ENCODE measurements at places on chromosomes 3 and 15. TPM values are rescaled to one million over a fixed set of nuclear protein-coding genes. Genes with fewer than 3 reads are reported as not detected.

The SLC7A14 gene
- not detected for total RNA-seq

The CCR2 gene
- total RNA-seq: 6.8 TPM

The ALDH1L1 gene
- total RNA-seq: not detected

The ULK4 gene
- total RNA-seq: 6.3 TPM

The UTS2B gene
- not detected for total RNA-seq

The ALDH1A3 gene
- not detected for total RNA-seq

The SUMF1 gene
- 6.7 TPM for total RNA-seq

The NPAP1 gene
- not detected for total RNA-seq

The EXD1 gene
- not detected for total RNA-seq

The LEKR1 gene
- total RNA-seq: 0.14 TPM

- peak overlapping the region; percentile 28 for H3K27ac ChIP-seq
- H3K4me3 ChIP-seq: no peak overlapping the region
- H3K36me3 ChIP-seq: peaks cover 57% of the 10 kb centered on the region
- peaks cover 35% of the 10 kb centered on the region for H3K4me1 ChIP-seq
- H3K27me3 ChIP-seq: no peaks in the 10 kb centered on the region
Observed at GRCh38 chr15:90091156-90091931, 10.9 kb downstream of the IDH2 start.

DNA sequence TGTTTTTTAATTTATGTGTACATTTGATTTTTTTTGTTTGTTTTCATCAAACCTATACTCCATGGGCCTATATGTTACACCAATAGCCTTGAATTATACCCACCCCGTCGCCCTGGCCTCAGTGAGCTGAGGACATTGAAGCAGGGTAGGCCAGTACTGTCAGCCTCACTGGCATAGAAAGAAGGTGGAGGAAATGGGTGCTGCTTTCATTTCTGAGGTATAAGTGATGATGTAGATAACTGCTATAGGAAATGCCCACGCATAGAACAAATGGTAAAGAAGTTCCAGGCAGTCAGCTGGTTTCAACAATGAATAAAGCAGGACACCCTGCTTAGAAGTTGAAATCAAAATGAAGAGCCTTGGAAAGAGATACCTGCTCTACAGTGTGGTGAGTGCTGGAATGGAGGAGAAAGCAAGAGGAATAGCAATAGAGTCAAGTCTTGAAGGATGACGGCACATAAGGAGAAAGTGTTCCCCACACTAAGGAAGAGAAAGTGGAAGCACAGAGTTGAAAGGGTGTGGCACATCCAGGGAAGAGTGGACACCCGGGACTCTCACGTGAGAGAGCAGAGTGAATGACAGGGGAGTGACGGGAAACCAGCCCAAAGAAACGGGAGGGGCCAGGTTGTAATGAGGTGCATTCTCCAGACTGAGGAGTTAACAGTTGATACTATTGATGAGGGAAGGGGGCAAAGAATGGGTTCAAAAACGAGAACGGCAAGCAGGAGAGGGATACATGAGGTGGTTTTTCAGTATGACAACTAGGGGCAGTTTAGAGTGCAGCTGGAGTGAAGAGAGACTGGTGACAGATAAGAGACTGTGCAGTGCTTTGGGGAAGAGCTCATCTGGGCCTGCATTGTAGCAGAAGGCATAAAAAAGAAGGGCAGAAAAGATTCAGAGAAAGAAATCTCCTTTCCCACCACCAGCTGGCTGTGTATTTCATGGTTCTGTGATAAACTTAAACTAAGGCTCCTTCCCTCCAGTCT is 70.5 kb downstream of the KLHL25 start:
- peak overlapping the region; percentile 90 for H3K27ac ChIP-seq
- H3K36me3 ChIP-seq: peaks cover 72% of the 10 kb centered on the region
- peak; percentile 67 for DNase-seq
- H3K4me1 ChIP-seq: peaks cover 30% of the 10 kb centered on the region

GRCh38 chr3:175956964-175957363 is 1097.8 kb downstream of the NAALADL2 start:
- H3K27ac ChIP-seq: no peak overlapping the region
- H3K4me1 ChIP-seq: no peaks in the 10 kb centered on the region
- H3K36me3 ChIP-seq: no peaks in the 10 kb centered on the region
- H3K27me3 ChIP-seq: no peaks in the 10 kb centered on the region
- no peak for DNase-seq

GRCh38 chr15:64599226-64599625 is 138.8 kb downstream of the ZNF609 start:
- H3K4me3 ChIP-seq: no peak overlapping the region
- H3K27ac ChIP-seq: no peak overlapping the region
- DNase-seq: no peak
- peaks cover 52% of the 10 kb centered on the region for H3K4me1 ChIP-seq
- H3K27me3 ChIP-seq: no peaks in the 10 kb centered on the region

- no peaks in the 10 kb centered on the region for H3K36me3 ChIP-seq
- no peak overlapping the region for H3K4me3 ChIP-seq
- H3K4me1 ChIP-seq: no peaks in the 10 kb centered on the region
- no peak overlapping the region for H3K27ac ChIP-seq
- no peaks in the 10 kb centered on the region for H3K27me3 ChIP-seq
Observed at GRCh38 chr3:168951884-168952283, 711.6 kb downstream of the MECOM start.

DNA sequence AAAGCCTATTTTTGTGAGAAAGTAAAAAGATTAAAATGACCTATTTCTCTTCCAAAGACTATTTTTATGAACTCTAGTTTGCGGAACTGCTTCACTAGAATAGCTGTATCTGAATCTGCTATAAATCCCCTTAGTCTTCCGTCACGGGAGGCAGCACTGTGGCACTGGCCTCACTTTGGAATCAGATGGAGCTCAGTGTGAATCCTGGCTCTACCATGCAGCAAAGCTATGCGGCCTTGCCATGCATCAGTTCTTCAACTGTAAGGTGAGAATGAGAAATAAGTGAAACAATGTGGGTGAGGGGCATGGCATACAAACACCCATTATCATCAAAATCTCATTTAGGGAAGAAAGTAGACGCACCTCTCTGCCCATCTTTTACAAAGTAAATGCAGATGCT is 27.5 kb upstream of the CSPG5 start:
- no peak overlapping the region for H3K27ac ChIP-seq
- no peaks in the 10 kb centered on the region for H3K27me3 ChIP-seq
- H3K4me3 ChIP-seq: no peak overlapping the region
- no peak for DNase-seq
- peaks cover 56% of the 10 kb centered on the region for H3K36me3 ChIP-seq
- H3K4me1 ChIP-seq: peaks cover 4% of the 10 kb centered on the region

DNA sequence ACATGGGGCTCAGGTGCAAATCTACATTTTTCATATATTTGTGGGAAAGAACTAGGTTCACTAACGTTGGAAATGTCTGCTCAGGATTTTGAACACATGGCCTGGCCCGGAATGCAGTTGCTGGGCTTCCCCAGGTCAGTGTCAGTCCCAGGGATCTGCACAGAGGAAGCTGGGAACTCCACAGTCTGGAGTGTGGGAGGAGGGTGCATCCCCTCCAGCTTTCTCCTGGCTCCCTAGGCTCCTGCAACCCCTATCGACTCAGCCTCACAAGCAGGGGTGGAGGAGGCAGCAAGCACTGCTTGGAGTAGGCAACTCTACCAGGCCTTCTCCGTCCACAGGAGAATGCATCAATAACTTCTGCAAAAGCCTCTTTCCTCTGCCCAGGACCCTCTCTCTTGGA is 30.1 kb upstream of the HCN4 start:
- H3K4me1 ChIP-seq: no peaks in the 10 kb centered on the region
- H3K4me3 ChIP-seq: no peak overlapping the region
- no peak for DNase-seq
- peaks cover 2% of the 10 kb centered on the region for H3K27me3 ChIP-seq
- no peaks in the 10 kb centered on the region for H3K36me3 ChIP-seq
- H3K27ac ChIP-seq: no peak overlapping the region

DNA sequence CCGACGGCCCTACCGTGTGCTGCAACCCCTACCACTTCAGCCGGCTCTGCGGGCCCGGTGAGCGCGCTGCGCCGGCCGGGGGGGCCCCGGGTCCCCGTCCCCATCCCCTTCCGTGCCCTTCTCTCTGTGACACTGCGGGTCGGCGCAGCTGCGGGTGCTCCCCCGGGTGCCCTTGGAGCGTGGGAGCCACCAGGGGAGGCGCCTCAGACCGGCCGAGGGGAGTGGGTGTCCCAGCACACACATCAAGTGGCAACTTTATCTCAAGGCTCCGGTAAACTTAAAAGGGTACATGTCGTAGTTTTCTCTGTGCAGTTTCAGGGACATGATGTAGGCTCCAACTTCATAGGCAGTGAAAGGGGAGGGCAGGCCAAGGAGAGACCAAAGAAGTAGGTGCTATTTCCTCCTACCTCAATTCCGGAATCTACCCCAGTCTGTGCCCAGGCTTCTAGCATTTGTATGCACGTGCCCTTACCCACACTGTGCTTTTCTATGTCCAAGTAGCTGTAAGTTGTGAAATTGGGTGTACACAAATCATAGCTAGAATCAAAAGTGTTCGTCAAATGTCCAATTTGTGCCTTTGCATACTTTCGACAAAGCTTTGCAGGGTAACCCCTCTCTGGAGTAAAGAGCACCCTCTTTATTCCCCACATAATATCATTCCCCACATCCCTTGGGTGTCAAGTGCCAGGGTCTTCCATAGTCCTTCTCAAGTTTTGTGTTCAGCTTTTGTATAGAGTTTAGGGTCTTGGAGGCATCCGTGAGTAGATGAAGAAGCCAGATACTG is 2.2 kb downstream of the SMAD6 start:
- H3K36me3 ChIP-seq: peaks cover 1% of the 10 kb centered on the region
- H3K27ac ChIP-seq: no peak overlapping the region
- H3K4me3 ChIP-seq: peak overlapping the region; percentile 71
- no peak for DNase-seq
- H3K4me1 ChIP-seq: peaks cover 19% of the 10 kb centered on the region

DNA sequence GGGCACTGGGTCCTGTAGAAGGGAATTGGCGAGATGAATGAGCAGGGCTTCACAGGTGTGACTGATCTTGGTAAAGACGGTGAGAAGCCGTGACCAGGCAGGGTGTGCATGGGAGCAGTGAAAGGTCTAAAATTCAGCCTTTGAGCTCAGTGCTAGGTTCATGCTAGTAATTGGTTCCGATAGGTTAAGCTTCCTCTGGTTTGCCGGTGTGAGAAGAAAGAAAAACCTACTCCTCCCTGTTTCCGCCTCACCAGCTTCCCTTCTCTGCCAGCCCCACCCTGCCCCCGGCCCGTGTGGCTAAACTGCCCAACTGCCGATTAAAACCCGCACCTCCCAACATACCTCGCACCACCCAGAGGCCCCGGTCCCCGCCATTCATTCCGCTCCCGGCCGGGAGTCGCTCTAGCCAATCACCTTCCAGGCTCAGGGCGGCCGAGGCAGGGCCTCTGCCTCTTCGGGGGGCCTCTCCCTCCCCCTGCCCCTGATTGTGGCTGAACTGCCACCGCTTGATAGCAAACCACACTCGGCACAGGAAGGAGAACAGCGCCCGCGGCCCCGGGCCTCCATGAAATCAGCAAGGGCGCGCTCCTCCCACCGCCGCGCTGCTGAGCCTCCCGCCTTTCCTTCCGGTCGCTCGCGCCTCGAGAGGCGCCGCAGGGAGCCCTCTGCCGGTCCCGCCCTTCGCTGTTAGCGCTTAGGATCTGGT is 7.3 kb upstream of the NRROS start:
- peak; percentile 97 for DNase-seq
- peaks cover 4% of the 10 kb centered on the region for H3K36me3 ChIP-seq
- H3K27me3 ChIP-seq: no peaks in the 10 kb centered on the region
- peak overlapping the region; percentile 97 for H3K27ac ChIP-seq
- H3K4me3 ChIP-seq: peak overlapping the region; percentile 92
- peaks cover 52% of the 10 kb centered on the region for H3K4me1 ChIP-seq

- H3K4me1 ChIP-seq: peaks cover 3% of the 10 kb centered on the region
- H3K36me3 ChIP-seq: no peaks in the 10 kb centered on the region
- H3K27me3 ChIP-seq: no peaks in the 10 kb centered on the region
- no peak overlapping the region for H3K27ac ChIP-seq
- no peak overlapping the region for H3K4me3 ChIP-seq
Observed at GRCh38 chr15:40914486-40914885, 14.7 kb upstream of the DLL4 start.

GRCh38 chr3:76410762-76411281 is 625.5 kb upstream of the ZNF717 start:
- H3K36me3 ChIP-seq: no peaks in the 10 kb centered on the region
- no peak for DNase-seq

DNA sequence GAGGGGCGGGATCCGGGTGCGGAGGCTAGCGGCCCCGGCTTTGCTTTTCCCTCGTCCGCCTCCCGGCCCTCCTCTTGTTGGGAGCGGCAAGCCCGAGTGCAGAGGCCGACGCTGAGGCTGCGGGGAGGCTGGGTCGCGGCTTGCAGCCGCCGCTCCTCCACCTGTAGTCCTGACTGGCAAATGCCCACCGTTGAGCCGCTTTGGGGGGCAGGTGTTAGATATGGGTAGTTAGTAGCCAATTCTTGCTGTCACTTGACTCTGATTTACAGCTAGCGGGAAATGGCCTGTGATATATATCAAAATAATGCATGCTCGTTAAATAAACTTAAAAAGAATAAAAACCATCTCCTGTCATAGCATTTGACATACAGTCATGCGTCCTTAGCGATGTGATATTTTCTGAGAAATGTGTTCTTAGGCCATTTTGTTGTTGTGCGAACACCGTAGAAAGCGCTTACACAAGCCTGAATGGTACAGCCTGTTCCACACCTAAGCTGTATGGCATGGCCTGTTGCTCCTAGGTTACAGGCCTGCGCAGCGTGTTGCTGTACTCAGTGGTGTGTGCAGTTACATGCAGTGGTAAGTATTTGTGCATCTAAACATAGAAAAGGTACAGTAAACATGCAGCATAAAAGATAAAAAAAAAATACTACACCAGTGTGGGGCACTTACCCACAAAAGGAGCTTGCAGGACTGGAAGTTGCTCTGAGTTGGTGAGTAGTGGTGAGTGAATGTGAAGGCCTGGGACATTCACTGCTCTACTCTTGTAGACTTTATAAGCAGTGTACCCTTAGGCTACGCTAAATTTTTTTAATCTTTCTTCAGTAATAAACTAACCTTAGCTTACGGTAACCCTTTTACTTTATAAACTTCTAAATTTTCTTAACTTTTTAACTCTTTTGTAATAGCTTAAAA is 873 bp downstream of the CAPN7 start:
- peak overlapping the region; percentile 92 for H3K4me3 ChIP-seq
- peaks cover 7% of the 10 kb centered on the region for H3K36me3 ChIP-seq
- peaks cover 18% of the 10 kb centered on the region for H3K4me1 ChIP-seq
- H3K27me3 ChIP-seq: no peaks in the 10 kb centered on the region

- DNase-seq: peak; percentile 79
- H3K27ac ChIP-seq: peak overlapping the region; percentile 92
- no peaks in the 10 kb centered on the region for H3K36me3 ChIP-seq
- H3K27me3 ChIP-seq: peaks cover 6% of the 10 kb centered on the region
- H3K4me3 ChIP-seq: peak overlapping the region; percentile 72
Observed at GRCh38 chr15:73965758-73966113, 26.4 kb downstream of the STOML1 start.

DNA sequence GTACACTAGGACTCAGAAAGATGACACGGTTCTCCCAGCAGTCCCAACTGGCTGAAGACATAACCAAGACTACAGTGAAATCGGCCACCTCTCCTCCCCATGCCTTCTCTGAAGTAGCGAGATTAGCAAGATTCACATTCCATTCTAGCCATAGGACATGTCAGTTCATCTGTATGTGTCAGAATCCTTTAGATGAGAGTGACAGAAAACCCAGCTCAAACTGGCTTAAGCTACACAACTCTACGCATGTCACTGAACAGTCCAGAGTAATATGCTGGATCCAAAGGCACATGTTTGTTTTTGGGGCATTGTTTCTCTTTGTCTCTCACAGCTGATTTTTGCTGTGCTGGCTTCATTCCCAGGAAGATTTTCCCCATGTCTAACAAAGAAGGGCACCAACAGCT is 75.8 kb downstream of the RARB start:
- no peak for DNase-seq
- H3K27me3 ChIP-seq: no peaks in the 10 kb centered on the region
- no peak overlapping the region for H3K4me3 ChIP-seq
- H3K27ac ChIP-seq: no peak overlapping the region
- no peaks in the 10 kb centered on the region for H3K36me3 ChIP-seq

Measured in activated CD4-positive, alpha-beta T cell treated with anti-CD3 and anti-CD28 coated beads, Interleukin-2, amount 10 ng/mL, durations not matched to agents 24 days and 14 days (primary cell).